Sciatic nerve (tissue), 2 donors: ENCODE measurements at places on chromosomes 1 and 21.

GRCh38 chr21:29523646-29524045 is 224.9 kb downstream of the BACH1 start:
- DNase-seq, result no peak

- DNase-seq, result peak; percentile 6
Observed at GRCh38 chr1:30461640-30462039, 261.7 kb downstream of the MATN1 start.

GRCh38 chr1:111364690-111365089 is 62.8 kb downstream of the OVGP1 start:
- no peak for DNase-seq

GRCh38 chr21:44579833-44580144 is 615 bp downstream of the KRTAP10-5 start:
- no peak for DNase-seq

GRCh38 chr1:17881761-17882160 is 126.6 kb downstream of the ACTL8 start:
- peak; percentile 34 for DNase-seq

DNA sequence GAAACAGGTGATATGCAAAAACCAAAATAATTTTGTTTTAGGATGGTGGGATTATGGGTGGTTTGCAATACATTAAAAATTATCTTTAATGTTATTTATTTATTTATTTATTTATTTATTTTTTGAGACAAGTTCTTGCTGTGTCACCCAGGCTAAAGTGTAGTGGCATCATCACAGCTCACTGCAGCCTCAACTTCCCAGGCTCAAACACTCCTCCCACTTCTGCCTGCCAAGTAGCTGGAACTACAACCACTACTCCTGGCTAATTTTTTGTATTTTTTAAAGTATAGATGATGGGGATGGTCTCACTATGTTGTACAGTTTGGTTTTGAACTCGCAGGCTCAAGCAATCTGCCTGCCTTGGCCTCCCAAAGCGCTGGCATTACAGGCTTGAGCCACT is 6.5 kb upstream of the PYCR2 start:
- no peak for DNase-seq
